NCI-H2081 treated with DMSO at 0.1 percent for 48 hours (cell line): ENCODE measurements at places on chromosomes 11 and 22.

DNA sequence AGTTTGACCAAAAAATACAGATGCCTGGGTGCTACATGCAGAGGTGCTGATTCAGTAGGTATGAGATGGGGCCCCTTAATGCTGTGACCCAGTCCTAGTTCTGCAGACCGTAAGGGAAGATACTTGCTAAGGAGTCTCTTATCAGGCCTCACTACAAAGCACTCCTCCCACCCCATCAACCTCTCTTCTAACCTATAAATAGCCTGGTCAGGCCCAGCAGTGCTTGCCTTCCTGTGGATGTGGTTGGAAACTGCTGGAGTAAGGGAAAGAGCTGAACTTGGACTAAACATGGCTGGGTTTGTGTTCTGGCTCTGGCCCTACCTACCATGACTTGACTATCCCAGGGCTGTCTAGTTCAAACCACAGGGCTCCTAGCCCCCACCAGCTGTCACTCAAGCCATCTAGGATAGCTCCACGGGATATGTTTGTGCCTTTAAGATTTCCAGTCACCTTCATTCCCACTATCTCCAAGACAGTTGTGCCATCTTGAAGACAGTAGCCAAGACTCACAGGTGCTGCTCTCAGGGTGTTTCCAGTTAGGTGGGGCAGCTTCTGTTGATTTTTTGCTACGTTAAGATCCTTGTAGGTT, 9.5 kb upstream of the DKK3 start:
- no peak for DNase-seq

DNA sequence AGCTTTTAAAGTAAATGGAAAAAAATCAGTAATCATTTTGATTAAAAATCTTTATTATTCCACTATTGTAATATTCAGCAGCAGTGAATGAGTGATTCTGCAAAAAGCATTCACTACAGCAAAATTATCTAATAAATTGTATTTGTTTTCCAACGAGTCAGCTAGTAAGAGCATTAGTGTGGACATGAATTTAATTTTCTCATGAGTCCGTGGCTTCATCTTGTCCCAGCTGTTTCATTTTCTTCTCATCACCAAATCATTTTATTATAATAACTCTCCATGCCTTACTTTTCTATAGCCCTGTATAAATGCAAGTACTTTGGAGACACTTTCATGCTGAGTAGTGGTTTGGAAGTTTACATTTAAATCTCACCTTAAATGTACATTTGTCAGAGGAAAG, 66.2 kb downstream of the FANCF start:
- DNase-seq = no peak

DNA sequence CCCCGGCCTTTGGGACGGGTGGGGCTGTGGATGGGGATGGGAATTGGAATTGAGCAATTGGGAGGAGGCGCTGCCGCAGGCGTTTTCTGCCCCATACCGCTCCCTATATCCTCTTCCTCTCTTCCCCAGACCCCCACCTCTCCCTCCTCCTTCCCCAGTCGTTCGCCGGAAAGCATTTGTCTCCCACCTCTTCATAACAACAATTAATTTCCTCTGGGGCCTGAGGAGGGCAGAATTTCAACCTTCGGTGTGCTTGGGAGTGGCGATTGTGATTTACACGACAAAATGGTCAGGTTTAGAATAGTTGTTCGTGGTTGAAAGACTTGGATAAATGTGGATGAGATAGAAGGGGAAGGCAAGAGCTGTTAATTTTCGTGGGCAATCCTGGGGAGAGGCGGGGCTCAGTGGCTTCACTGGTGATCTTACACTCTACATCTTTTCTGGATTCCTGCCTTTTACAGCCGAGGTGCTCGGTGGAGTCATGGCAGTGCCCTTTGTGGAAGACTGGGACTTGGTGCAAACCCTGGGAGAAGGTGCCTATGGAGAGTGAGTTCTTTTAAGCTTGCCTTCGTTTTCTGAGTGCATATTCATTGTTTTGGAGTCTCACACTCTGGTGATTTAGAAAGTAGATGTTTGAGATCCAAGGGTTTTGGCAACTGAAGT, 1.5 kb downstream of the CHEK1 start:
- no peak for DNase-seq

GRCh38 chr22:32411829-32412592, at the start of gene RTCB:
Gene RTCB, minus strand, starts transcription at chr22:32412247. Its CDS starts 91 bp downstream, at chr22:32412156.
- no peak for DNase-seq

DNA sequence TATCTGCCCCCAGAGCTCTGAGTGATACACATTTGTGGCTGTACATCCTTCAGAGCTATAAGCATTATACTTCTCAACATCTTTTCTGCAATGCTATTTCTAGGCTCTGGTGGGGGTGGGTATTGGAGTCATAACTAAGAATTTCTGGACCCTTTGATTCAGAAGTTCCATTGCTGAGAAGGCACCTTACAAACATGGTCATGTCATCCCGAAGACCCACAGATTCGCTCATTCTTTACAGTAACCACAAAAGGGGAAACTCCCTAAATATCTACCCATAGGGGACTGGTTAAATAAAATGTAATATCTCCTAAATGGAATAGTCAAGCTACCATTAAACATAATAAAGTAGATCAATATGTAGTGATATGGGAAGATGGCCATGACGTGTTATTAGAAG, 98.8 kb downstream of the PRR5L start:
- no peak for DNase-seq
